DMS53 (cell line): ENCODE measurements at places on chromosomes 11 and 22.

GRCh38 chr11:88384004-88384668 lies 46.6 kb upstream of the CTSC start:
- peak; percentile 48 for DNase-seq

DNA sequence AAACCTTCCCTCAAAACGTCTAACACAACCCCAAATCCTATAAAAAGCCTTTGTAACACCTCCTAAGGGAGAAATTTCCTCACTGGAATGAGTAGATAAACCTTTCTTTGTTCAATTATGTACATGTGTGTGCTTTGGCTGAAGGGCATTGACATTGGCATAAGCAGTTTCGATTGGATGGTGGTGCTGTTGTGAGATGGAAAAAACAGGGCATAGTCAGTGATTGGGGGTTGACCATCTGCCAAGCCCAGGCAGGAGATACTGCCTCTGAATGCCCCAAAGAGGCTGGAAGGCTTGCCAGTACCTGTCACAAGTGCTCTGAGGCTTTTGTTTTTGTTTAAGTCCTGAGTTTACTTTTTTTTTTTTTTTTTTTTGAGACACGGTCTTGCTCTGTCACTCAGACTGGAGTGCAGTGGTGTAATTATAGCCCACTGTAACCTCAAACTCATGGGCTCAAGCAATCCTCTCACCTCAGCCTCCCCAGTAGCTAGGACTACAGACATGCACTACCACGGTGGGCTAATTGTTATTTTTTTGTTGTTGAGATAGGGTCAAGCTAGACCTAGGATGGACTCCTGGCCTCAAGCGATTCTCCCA lies 1.2 kb upstream of the CCDC117 start:
- DNase-seq = peak; percentile 39

DNA sequence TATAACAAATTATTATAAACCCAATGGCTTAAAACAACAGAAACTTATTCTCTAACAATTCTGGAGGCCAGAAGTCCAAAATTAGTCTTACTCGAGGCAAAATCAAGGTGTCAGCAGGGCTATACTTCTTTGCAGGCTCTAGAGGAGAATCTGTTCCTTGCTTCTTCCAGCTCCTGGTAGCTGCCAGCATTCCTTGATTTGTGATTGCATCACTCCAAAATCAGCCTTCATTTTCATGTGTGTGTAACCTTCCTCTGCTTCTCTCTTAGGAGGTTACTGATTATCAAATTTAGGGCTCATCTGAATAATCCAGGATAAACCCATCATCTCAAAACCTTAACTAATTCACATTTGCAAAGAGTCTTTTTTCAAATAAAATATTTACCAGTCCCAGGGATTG lies 23.6 kb downstream of the GALNT18 start:
- DNase-seq = no peak

DNA sequence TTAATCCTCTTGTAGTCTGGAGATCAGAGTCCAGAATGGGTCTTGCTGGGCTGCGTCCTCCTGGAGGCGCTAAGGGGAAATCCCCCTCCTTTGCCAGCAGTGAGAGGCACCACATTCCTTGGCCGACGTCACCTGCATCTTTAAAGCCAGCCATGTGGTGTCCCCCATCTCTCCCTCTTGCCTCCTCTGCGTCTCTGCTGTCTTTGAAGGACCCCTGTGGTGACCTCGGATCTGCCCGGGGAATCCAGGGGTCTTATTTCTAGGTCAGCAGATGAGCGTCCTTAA lies 27.2 kb upstream of the PARVB start:
- DNase-seq = no peak

GRCh38 chr11:46118702-46119351 lies 2.4 kb downstream of the PHF21A start:
- DNase-seq = no peak

DNA sequence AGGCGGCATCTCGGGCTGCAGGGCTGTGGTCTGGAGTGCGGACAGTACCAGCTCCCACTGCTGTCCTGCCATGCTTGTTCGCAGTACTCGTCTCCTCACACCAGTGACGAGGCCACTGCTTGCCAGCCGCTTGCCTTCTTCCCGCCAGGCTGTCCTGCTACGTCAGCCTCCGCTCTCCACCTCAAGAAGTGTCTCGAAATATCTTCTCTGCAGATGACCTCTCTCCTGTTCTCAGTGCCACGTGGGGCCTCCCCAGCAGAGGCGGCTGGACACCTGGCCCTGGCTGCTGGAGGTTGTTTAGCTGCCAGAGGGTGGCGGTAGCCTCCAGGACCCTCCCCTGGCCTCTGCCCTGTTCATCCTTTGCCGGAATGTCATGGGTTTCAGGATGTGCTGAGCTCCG lies 3.1 kb upstream of the CCDC188 start:
- DNase-seq = no peak

DNA sequence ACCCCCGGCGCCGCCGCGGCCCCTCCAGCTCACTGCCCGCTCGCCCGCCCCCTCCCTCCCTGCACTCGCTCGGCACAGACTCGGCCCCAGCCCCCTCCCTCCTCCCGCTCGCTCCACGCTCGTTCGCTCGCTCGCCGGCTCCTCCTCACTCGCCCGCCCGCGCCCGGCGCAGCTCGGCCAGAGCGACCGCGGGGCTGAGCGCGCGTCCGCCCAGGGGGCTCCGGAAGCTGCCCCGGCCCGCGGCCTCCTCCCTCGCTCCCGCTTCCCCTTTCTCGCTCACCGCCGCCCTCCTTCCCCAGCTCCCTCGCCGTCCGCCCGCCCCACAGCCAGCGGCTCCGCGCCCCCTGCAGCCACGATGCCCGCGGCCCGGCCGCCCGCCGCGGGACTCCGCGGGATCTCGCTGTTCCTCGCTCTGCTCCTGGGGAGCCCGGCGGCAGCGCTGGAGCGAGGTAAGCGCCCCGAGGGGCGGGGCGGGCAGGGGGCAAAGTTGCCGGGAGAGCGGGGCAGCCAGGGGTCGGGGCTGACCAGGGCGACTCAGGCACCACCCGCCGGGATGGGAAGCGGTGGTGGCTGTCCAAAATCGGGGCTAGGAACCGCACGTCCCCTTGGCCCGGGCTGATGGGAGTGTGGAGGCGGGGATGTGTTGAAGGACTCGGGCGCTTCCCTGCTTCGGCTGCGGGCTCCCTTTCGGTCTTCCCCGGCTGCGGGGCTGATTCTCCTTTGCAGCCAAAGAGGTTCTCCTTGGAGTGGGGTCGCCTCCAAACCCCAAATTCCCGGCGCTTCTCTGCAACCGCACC lies at the start of gene SEZ6L:
Gene SEZ6L (plus strand): TSS at position 148 of the 797 bp plus-strand sequence. CDS start 208 bp downstream, at position 356.
- no peak for DNase-seq

GRCh38 chr22:37349043-37349814 lies 66.9 kb downstream of the CYTH4 start:
- no peak for DNase-seq

DNA sequence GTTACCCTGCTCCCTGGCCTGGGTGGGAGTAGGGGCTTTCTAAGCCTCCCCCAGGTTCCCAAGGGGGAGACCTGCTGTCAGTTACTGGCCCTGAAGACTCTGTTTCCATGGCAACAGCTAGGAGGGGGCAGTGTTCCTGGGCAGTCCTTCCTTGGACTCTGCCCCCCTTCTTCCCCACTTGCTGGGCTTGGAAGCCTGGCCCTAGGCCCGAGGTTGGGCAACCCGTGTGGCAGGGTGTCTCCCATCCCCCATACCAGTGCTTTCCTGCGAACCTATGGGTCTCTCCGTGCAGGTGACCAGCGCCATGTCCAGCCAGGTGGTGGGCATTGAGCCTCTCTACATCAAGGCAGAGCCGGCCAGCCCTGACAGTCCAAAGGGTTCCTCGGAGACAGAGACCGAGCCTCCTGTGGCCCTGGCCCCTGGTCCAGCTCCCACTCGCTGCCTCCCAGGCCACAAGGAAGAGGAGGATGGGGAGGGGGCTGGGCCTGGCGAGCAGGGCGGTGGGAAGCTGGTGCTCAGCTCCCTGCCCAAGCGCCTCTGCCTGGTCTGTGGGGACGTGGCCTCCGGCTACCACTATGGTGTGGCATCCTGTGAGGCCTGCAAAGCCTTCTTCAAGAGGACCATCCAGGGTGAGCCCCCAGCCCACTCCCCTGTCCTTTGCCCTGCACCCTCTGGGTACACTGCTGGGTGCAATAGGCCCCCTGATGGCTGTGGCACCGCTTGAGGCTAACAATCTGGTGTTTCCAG lies 1.7 kb downstream of the ESRRA start:
- DNase-seq = no peak

- no peak for DNase-seq
These were observed 108.6 kb downstream of the SYN3 start for GRCh38 chr22:32949391-32950173.

GRCh38 chr11:113286009-113286408 lies 28.4 kb upstream of the TTC12 start:
- no peak for DNase-seq
